Transverse colon (tissue), 4 donors: ENCODE measurements at places on chromosomes 6 and 20. TPM values are rescaled to one million over a fixed set of nuclear protein-coding genes. Genes with fewer than 3 reads are reported as not detected.

Gene SMOC2
- 14.5 TPM for total RNA-seq

GRCh38 chr6:166957087-166957804 lies 896 bp upstream of the RNASET2 start:
- peak; percentile 79 for DNase-seq

DNA sequence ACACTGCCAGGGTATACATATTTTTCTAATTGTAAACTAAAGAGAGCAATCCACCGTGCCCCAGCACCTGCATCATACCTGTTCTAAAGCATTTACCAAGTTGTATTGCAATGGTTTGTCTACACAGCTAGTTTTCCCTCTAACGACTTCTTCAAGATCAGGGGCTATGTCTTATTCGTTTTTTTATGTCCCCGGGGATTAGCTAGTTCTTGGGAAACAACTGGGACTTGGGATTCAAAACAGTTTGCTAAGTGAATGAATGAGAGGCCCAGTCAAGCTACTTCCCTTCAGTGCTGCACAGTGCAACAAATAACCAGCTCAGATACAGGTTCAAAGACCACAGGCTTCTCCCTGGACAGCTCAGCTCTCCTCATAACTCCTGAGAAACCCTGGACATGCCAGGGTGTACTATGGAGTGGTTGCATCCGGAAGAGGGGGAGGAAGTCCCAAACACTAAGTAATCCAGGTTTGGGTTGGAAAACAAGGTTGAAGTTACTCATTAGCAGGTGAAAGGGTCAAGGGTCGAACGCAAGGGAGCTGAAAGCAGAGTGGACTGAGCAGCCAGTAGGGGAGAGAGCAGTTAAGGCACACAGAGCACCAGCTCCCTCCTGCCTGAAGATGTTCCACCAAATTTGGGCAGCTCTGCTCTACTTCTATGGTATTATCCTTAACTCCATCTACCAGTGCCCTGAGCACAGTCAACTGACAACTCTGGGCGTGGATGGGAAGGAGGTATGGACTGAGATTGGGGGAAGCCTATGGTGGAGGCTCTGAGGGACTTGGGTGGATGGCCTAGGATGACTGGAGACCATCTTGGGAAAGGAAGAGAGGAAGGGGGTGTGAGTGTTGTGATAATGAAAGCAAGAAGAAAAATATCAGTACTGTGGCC lies at the start of gene APOM:
TSS of gene APOM (plus strand) at position 546 of the 889 bp plus-strand sequence. CDS start at position 619, 73 bp downstream.
- DNase-seq = no peak

- no peak for DNase-seq
Measured at GRCh38 chr6:103105686-103106085, 1712.2 kb downstream of the GRIK2 start.

- DNase-seq = no peak
Measured at GRCh38 chr20:57400821-57401564, 9.8 kb downstream of the RBM38 start.

GRCh38 chr6:158879180-158879579 lies 60.0 kb upstream of the EZR start:
- no peak for DNase-seq

Gene RIMS1
- total RNA-seq = 0.32 TPM

DNA sequence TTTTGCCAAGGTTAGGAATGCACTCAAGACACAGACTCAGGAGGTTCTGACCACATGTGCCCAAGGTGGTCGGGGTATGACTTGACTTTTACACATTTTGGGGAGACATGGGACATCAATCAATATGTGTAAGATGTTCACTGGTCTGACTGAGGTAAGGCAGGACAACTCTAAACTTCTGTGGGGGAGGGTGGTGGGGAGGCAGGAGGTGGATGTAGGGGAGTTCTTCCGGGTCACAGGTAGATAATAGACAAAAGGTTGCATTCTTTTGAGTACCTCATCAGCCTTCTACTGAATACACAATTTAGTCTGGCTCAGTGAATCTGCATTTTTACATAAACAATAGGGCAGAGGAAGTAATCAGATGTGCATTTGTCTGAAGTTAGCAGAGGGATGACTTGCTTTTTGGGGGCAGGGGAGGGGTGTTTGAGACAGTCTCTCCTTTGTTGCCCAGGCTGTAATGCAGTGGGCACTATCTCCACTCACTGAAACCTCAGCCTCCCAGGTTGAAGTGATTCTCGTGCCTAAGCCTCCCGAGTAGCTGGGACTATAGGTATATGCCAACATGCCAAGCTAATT lies 10.9 kb downstream of the ECHDC1 start:
- no peak for DNase-seq

DNA sequence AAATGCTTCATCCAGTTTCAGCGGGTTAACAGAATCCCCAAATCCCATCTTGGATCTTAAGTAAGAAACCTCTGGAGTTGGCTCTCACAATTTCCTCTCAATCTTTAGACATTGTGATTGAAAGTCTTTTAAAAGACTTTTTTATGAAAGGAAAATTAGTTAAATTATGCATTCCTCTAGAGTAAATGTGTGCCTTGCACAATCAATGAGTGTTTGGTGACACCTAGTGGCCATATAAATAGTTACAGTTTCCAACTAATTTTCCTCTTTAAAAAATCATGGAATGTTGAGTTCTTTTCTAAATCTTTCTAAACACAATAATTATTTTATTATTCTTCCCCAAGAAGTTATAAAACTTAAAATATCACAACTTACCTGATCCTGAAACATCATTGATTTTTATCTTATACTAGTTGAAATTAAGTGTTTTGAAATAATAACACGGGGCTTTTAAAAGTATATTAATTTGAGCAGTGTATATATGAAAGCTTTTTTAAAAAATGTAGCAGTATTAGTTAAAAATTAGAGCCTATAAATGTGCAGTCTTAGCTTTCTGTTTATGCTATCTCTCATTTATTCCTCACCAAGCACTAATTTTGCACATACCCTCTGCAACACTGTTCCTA lies 66.4 kb downstream of the PKHD1 start:
- DNase-seq = no peak

DNA sequence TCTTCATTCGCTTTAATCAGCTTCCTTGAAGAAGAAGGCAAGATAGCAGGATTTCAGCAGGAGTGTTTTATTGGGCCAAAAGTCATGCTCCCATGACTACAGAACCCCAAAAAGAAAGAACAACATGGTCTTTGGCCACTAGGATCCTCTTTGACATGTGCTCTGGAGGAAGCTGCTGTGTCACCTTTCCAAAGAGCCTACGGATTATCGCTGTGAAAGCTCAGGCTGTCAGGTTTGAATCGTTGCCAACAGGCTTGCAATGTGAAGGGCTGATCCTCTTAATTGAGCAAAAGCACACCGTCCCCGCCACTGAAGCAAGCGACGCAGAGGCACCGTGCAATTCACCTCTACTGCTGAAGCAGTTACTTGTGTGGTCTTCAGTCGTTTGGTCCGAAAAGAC lies 29.0 kb downstream of the MYLIP start:
- no peak for DNase-seq

Gene ERVFRD-1
- not detected for total RNA-seq

- DNase-seq = no peak
Measured at GRCh38 chr6:41470331-41471063, 75.7 kb upstream of the FOXP4 start.

Gene C6orf15
- total RNA-seq = not detected

Gene SRMS
- not detected for total RNA-seq

- DNase-seq = no peak
Measured at GRCh38 chr6:110328259-110328658, 29.9 kb downstream of the METTL24 start.

Gene ALDH8A1
- total RNA-seq = not detected

DNA sequence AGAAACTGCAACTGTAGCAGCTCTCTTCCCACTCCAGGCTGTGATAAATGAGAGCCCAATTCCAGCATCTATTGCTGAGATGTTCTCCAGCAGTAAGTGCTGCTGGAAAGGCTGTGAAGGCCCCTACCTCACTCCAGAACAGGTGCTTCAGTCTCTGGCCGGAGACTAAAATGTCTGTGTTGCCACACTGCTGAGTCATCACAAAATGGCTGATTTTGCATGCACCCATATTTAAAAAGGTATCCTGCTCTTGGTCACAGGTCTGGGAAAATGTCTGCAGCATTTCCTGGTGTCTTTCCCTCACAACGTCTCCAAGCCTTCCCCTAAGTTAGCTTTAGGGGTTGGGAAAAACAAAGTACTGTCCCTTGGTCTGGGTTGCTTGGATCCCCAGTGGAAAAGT lies 95.1 kb downstream of the TPBG start:
- no peak for DNase-seq

- peak; percentile 16 for DNase-seq
Measured at GRCh38 chr6:105835373-105835772, 250.8 kb upstream of the PRDM1 start.

DNA sequence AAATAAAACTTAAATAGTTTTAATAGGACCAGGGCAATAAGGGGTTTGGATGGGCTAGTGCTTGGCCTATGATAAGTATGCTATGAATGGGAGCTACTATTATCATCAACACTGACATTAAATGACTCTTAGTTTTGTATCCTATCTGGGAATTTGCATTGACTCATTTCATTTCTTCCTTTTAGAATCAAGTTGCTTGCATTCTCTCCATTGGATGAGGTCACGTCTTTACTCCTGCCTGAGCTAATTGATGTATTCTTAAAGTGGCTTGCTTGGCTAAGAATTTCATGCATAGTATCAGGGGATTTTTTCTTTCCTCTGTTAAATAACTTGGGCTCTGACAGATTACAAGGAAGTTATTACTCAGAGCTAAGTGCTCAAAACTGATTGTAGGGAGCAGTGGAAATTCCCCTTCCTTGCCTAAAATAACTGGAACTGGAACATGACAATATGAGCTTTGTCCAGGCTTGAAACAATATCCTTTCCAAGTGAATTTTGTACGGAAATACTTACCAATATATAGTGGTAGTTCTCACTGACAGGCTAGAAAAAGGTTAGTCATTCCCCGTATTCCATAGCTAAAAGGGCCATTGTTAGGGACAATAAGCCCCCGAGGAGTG lies 169.9 kb downstream of the BCAS1 start:
- DNase-seq = no peak

Gene ADGRG6
- 75.2 TPM for total RNA-seq

Gene FHL5
- total RNA-seq = 2.9 TPM

Gene ATRN
- total RNA-seq = 6.8 TPM

Gene TPBG
- total RNA-seq = 13.4 TPM

DNA sequence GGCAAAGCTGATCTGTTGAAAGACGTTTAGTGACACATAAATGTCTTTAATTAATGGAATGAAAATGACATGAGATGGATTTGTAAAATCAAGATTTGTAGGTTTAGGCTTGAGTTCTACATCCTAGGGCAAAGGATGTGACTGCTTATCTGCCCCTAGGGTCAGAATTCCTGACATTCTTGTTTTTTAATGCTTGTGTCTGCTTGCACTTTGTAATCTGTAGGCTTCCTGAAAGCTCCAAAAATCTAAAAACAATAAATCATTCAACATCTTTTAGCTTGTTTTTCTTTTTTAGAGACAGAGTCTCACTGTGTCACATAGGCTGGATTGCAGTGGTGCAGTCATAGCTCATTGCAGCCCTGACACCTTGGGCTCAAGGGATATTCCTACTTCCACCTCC lies 107.9 kb upstream of the MLIP start:
- DNase-seq = no peak

Gene OVOL2
- total RNA-seq = 66.2 TPM

Gene PCSK2
- total RNA-seq = 0.64 TPM

Gene RNF182
- total RNA-seq = not detected

Gene HLA-DMB
- total RNA-seq = 1.8 TPM

Gene COL9A3
- total RNA-seq = 6.0 TPM

Gene MOG
- total RNA-seq = not detected

DNA sequence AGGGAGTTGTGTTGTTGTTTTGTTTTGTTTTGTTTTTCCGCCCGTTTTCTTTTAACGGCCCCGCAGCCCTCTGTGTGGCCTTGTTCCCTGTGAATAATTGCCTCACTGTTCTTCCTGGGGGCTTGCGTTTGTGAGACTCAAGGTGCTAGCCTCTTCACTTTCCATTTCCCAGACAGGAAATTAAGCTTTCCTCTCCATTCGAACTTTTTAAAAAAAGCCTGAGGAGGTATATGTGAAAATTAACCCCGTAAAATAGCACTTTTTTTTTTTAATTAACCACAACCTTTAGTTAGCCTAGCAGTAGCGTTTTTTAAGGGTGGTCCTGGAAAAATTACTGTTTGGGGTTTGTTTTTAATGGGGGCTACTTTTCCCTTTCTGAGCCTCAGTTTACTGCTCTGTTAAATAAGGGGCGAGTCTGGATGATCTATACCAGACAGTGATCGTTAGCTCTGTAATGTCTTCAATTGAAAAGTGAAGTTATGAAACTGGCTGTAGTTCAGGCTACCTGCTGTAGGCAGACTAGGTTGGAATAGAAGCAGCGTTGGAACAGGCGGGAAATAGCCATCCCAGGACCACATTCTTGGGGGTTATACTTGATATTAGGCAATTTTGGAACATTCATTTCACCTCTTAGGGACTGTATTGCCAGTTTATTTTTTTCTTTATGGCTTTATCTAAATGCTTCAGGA lies 1.7 kb downstream of the STX16 start:
- DNase-seq = no peak

DNA sequence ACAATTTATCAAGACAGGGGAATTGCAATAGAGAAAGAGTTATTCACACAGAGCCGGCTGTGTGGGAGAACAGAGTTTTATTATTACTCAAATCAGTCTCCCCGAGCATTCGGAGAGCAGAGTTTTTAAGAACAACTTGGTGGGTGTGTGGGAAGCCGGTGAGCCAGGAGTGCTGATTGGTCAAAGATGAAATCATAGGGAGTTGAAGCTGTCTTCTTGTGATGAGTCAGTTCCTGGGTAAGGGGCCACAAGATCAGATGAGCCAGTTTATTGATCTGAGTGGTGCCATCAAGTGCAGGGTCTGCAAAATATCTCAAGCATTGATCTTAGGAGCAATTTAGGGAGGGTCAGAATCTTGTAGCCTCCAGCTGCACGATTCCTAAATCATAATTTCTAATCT lies 50.0 kb upstream of the ECI2 start:
- no peak for DNase-seq

Gene SLPI
- total RNA-seq = 90.3 TPM

- DNase-seq = no peak
Measured at GRCh38 chr6:129493354-129493902, 216.5 kb downstream of the ARHGAP18 start.

Gene SCRT2
- total RNA-seq = not detected

Gene DEFB126
- not detected for total RNA-seq

- DNase-seq = peak; percentile 60
Measured at GRCh38 chr6:43970913-43971775, 156.1 kb downstream of the MRPL14 start.

GRCh38 chr20:63325554-63326313 lies 32.7 kb downstream of the COL20A1 start:
- DNase-seq = no peak

Gene GID8
- 30.3 TPM for total RNA-seq

DNA sequence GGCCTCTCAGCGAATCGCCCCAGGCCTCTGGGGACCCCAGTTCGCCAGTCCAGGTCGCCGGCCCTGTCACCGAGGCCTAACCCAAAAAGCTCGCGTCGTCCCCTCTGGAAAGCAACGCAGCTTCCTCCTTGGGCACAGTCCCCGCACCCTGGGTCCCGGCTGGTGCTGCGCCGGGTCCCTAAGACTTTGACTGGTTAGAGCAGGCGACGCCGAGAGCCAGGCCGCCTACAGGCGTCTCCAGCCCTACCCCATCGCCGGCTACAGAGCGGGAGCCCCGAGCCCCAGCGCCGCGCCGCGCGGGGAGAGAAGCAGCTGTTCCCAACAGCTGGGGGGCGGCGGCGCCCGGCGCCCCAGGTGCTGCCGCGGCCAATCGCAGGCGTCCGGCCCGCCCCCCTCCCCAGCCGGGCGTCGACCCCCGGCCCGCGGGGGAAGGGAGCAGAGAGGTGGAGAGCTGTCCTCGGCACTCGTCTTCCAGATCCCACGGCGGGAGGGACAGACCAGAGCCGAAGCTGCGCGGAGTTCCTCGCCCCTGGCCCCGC lies 540 bp upstream of the RBM24 start:
- DNase-seq = peak; percentile 38

GRCh38 chr6:114934079-114934478 lies 591.3 kb upstream of the HS3ST5 start:
- DNase-seq = no peak
